Activated CD4-positive, CD25-positive, alpha-beta regulatory T cell (primary cell): ENCODE measurements at places on chromosomes 16 and 17.

GRCh38 chr16:67021321-67021720 is 7.6 kb upstream of the CBFB start:
- no peak for DNase-seq

DNA sequence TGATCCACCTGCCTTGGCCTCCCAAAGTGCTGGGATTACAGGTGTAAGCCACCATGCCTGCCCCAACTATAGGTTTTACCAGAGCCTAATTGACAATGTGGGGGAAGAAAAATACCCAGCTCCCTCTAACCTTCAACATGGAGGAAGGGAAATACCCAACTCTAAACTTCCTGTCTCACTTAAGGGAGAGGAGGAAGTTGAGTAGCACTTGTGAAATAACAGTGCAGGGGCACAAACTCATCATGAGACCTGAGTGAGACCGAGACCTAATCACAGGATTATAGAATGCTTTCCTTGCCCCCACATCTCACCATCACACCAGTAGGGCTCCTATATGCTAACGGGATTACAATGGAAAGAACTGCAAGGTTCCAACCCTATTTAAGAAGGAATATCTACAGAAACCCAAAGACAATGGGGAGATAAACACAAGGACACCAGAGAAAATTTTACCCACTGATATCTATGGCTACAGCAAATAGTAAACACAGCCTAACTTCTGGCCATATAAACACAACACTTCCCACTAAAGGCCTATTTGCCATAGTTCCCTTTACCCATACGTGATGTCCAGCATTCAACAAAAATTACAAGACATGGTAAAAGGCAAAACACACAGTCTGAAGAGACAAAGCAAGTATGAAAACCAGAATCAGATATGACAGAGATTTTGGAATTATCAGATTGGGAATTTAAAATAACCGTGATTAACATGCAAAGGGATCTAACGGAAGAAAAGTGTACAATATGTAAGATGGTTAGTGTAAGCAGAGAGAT is 26.9 kb downstream of the OR3A1 start:
- no peak for DNase-seq

DNA sequence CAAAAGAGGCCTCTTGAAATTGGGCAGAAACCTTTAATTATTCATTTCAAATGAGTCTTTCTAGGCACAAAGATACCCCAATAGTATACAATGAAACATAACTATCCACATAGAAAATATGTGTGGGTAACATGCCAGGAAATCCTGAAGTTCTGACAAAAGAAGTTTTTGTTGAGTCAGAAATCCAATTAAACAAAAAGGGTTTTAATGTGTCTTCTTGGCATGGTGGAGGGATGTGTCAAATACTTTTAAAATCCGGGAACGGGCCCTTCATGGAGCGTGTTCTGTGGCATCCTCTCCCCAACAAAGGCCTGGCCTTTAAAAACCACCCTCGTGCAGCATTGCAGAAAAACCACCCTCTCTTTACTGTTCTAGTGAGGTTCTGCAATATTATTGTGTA is 14.2 kb downstream of the CDRT4 start:
- no peak for DNase-seq

GRCh38 chr17:42744806-42745617 is at the start of gene EZH1:
Gene EZH1, minus strand, starts transcription at chr17:42745040. Its CDS starts 16,099 bp downstream, at chr17:42728941.
- DNase-seq: peak; percentile 86

GRCh38 chr17:51322390-51323029 is 62.2 kb downstream of the UTP18 start:
- no peak for DNase-seq

DNA sequence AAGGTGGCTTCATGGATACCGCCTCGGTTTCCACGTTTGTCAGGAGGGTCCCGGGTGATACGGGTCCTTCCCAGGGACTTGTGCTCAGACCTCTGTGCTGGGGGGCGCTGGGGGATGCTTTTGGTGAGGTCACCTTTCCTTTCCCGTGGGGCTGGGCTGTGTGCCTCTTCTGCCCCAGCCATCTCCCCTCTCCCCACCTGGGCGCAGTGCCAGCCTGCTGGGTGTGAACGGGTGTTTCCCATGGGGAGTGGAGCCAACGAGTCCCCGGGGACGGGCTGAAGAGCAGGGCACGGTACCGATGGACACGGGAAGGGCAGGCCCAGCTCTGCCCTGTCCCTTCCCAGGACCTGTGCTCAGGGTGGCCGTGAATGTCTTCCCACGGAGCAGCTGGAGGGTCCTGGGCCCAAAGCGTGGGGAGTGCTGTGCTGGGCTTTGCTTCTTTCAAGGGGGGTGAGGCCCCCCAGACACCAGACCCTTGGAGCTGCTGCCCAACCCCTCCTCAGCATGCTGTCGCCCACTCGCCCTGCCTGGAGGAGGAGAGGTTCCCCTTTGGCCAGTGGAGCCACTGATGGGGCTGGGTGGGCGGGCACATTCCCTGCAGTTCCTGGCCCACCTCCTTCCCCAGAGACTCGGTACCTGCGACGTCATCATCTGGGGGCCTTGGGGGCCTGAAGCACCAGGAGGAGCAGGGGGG is 15.5 kb downstream of the TELO2 start:
- DNase-seq: no peak

DNA sequence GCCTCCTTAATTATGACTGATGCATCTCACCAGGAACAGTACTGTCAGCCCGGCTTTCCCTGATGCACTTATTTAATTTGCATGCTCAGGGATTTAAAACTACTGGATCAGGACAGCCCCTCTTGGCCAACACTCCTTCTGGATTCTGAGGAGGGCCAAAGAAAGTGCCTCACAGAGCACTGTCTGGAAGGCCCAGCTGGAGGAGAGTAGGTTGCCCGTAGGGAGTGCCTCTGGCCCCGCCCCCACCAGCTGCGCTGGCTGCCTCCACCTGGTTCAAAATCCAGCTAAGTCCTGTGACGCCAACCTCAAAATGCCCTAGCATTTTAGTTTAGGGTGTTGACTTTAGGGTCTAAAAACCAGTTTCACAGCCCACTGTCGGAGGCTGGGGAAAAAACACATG is 49.4 kb upstream of the SREBF1 start:
- no peak for DNase-seq

GRCh38 chr17:37065486-37066321 is 117.0 kb downstream of the AATF start:
- DNase-seq: no peak
